ENCODE measurements at places on chromosomes 12 and 14.

DNA sequence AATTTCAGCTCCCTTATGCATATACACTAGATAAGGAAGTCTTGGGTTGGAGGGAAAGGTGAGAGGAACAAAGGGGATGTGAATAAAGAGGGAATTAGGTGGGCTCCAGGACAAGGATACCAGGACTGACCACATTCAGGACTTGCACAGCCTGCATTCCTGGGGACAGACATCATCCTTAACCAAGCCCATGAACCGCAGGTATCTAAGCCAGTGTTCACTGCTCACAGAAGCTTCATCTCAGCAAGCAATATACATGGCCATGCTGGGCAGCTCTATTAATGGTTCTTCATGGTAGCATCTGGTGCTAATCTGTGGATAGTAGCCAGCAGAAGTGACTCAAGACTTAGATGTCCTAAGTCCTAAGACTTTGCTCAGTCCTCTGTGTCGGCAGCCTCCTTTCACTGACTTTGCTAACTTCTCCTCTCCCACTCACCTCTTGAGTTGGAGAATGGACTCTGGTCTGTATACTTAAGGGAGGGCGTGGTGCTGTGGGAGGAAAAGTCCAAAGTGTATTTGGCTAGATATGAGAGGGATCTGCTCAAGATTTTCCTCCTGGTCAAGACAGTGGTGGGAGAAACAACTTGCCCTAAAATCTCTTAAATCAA lies 136.1 kb downstream of the ASCL1 start:
- DNase-seq, result no peak

DNA sequence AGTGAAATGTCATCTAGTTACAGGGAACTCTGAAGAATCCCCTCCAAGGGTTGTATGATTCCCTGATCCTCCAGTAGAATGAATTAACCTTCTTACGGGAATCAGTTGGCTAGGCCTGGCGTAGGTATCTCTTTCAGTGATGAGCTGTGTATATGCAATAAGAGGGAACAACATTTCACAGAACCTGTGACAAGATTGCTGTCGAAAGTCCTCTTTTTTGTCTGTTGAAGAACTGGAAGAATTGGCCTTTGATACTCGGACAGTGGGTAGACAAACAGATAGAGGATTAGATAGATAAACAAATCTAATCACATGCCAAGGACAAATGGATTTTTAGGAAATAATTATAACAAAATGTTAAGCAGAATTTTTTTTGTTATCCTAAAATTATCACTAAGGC lies 184.6 kb downstream of the MDGA2 start:
- DNase-seq, result no peak

- DNase-seq, result no peak
Observed at GRCh38 chr14:23115039-23115731, 3.9 kb downstream of the CEBPE start.

- no peak for DNase-seq
Observed at GRCh38 chr12:117114784-117115183, 15.6 kb upstream of the TESC start.

- no peak for DNase-seq
Observed at GRCh38 chr12:96045566-96045965, 10.2 kb upstream of the LTA4H start.

- DNase-seq, result no peak
Observed at GRCh38 chr12:12466157-12466556, 96.5 kb downstream of the DUSP16 start.

DNA sequence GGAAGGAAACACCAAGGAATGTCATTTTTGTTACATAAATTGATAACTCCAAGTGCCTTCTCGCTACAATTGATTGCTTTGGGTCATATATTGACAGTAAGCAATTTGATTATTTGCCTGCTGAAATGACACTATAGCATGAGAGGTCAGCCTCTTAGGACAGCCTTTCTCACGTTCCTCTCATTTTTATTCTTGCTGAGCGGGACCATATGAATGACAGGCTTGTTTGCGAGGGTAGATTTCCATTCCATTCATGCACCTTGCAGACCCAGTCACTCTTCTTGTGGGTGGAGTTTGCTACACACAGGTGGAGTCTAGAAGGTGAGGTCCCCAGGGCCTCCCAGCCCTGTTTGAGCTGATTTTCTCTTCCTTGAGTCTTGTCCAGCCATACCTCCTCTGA lies 27.3 kb downstream of the DAAM1 start:
- no peak for DNase-seq

DNA sequence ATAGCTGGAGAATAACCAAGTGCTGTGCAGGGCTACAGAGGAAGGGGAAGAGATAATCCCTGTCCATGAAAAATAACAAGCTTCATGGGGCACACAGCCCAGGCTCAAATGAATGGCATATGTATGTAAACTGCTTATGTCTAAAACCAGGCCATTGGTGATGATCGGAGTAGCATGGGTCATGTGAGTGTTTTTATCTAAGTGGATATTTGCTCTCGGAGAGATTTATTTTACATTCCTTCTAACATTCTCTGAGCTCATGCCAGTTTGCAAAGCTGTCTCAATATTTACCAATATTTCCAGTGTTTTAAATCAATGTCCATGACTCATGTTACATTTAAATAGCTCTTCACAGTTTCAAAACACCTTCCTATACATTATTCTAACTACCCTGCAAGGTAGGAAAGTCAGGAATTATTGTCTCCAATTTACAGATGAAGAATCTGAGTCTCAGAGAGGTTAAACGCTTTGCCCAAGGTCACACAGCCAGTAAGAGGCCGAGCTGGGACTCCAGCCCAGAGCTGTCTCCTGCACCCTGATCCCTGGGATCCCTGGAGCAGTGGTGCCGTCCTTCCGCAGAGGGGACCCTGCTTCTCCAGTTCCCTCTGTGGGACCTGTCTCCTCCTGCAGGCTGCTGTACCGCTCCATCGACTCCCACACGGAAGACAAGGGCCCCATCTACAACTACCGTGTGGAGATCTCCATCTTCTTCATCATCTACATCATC lies 186.7 kb upstream of the FKBP4 start:
- no peak for DNase-seq

- DNase-seq, result no peak
Observed at GRCh38 chr14:75011356-75011994, 8.8 kb downstream of the EIF2B2 start.

- DNase-seq, result peak; percentile 75
Observed at GRCh38 chr12:16939871-16940306, 333.9 kb upstream of the LMO3 start.

GRCh38 chr12:58046271-58046670 lies 104.9 kb downstream of the ATP23 start:
- no peak for DNase-seq

DNA sequence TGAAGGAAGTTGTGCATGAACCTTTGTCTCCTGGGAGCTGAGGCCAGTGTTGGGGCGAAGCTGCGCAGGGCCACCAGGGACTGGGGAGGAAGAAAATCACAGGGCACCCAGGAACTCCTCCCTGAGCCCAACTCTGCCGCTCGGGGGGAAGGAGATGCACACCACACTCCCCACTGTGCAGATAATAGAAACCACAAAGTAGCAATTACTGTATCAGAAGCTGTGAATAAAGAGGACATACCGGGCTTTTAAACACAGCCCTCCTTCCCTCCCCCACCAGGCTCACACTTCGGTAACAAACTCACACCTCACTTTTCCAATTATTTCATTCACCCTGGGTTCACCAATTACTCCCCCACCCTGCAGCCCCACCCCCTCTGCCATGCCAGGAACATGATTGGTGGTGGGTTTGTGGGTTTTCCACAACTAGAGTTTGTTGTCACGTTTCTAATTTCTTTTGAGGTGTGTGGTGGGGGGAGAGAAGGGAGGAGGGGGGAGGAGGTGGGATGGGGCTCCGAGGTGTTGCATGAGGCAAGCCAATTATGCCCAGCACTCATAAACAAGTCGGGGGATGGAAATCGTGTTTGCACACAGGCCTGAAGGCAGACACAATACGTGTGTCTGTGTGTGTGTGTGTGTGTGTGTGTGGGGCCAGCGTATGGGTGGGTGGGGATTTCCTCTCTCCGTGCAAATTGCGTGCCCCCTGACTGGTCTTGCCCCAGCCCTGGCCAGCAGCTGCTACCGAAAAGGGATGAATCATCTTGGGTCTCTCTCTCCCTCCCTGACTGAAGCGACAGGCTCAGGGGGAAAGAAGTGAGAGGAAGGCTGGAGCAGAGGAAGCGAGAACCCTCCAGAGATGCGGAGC lies 103.3 kb downstream of the RBM19 start:
- no peak for DNase-seq

- DNase-seq, result no peak
Observed at GRCh38 chr12:65391711-65392110, 113.2 kb downstream of the MSRB3 start.

GRCh38 chr12:96314723-96315122 lies 85.5 kb downstream of the CDK17 start:
- DNase-seq, result no peak

DNA sequence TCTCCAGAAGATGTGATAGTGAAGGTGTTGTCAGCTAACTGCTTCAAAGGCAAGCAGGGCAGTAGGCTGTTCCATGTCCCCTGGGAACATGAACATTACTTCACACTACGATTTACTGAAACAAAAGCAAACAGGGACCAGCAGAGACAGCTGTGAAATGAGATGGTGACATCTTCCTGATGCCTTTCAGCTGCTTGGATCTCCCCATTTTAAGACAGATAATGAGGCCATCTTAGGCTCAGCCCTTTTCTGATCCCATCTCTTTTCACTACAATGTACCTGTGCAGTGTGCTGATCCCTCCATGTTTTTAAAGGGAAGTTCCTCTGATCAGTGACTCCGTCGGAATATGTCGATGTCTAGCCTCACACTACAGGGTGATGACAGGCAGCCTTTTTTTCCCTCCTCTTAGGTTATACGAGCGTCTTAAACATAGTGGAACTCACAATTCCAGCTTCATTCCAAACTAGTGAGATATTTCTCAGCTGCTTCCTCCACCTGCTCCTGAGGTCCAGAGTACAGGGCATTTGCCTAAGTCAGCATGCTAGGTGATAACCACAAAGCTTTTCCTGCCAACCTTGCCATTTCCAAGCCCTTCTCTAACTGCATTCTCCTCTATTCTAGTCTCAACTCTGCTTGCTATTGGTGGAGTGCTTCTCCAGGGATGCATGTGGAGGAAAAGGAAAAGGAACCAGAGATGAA lies 87.6 kb upstream of the EGLN3 start:
- no peak for DNase-seq

- peak; percentile 92 for DNase-seq
Observed at GRCh38 chr12:53551889-53552291, 44.6 kb upstream of the NPFF start.

DNA sequence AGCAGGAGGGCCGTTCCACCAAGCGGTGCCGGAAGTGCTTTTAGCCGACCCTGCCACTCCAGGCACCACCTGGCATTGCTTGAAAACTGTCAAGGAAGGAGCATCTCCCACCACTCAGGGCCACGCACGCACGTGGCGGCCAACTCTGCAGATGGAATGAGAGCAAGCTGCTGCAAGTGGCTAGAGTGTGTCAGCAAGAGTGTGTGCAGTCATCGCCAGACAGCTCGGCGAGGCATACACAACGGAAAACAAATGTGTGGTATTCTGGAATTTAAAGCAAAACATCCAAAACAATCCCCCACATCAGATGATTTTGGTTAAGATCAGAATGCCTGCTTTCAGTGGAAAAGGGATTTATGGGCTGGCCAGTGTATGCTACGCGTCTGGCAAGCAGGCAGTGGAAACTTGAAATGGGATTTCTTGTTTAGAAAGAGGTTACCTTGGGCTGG lies 11.2 kb downstream of the CD9 start:
- no peak for DNase-seq

- no peak for DNase-seq
Observed at GRCh38 chr14:74135426-74135825, 50.7 kb downstream of the LIN52 start.

- DNase-seq, result no peak
Observed at GRCh38 chr14:51957950-51958349, 31.4 kb upstream of the RTRAF start.

- DNase-seq, result no peak
Observed at GRCh38 chr14:33505963-33506329, 444.9 kb downstream of the EGLN3 start.

DNA sequence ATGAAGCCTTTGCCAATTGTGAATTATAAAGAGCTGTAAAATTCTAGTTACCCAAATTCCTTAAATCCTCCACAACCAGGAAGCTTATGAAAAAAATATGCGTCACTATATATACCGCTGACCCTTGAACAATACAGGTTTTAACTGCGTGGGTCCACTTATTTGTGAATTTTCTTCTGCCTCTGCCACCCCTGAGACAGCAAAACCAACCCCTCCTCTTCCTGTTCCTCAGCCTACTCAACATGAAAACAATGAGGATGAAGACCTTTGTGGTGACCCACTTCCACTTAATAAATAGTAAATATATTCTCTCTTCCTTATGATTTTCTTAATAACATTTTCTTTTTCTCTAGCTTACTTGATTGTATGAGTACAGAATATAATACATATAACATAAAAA lies 42.2 kb downstream of the CMKLR1 start:
- no peak for DNase-seq

DNA sequence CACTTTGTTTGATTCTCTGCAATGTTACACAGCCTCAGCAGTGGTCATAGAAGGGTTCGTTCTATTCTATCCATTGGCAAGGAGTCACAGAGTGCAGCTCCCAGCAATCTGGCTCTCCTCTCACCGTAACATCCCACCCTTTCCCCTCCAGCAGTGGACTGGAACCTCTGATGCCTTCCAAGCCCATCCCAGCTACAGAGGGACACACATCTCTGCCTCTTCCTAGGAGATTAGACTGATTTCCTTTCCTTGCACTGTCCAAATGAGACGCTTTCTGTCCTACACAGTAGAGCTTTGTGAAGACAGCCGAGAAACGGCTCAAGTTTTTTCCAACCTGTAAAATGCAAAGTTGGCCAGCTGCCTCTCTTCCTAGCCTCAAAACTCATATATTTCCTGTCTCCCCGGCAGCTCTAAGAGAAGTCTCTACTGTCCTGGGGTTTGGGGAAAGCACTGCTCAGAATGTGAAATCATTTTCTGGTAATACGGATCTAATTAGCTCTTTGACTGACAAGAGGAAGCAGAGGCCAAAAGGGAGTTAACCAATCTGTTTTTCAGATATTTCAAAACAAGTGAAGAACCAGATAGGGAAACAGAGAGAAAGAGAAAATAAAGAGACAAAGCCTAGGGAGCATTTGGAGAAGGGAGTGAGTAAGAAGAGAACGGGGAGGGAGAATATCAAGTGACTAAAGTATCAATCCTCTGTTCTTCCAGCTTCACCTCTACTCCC lies 516 bp downstream of the NINJ2 start:
- no peak for DNase-seq

GRCh38 chr14:92956961-92957360 lies 34.0 kb downstream of the CHGA start:
- DNase-seq, result no peak

GRCh38 chr14:105160776-105161175 lies 7.8 kb downstream of the JAG2 start:
- DNase-seq, result no peak

GRCh38 chr14:21654215-21654614 lies 580 bp downstream of the OR4E2 start:
- DNase-seq, result no peak
